Stimulated activated CD8-positive, alpha-beta memory T cell treated with anti-CD3 and anti-CD28 coated beads, Interleukin-4, amount 100 ng/mL, for 1 hour (primary cell): ENCODE measurements at places on chromosomes 16 and 17.

- DNase-seq = no peak
Measured at GRCh38 chr16:28621481-28622155, 11.8 kb upstream of the SULT1A1 start.

DNA sequence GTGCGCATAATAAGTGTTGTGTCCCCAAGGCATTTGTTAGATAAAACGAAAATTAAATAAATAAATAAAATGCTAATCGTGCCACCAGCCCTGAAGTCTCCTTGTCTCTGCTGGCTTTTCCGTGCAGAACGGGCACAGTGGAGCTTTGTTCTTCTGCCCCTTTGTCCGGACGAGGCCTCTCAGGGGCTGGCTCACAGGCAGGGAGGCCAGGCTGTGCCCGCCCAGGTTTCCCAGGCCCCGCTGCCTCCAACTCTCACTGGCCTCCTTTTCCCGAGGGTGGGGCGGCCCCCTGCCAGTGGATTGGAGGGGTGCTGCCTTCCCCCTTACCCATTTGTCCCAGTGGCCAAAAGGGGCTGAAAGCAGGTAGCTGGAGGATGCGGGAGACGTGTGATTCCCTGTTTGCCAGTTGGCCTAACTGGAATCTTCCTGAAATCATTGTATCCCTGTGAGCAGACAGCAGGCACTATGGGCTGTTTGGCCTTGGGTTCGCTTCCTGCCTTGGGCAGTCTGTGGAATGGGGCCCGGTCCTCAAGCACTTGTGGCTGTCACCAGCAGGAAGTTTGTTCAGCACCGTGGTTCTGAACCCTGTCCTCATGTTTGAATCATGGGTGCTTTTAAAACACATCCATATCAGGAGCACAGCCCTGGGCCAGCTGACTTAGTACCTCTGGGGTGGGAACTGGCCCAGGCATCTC, 64.4 kb downstream of the KSR1 start:
- DNase-seq = no peak

- no peak for DNase-seq
Measured at GRCh38 chr17:61926826-61927207, 965 bp downstream of the INTS2 start.

DNA sequence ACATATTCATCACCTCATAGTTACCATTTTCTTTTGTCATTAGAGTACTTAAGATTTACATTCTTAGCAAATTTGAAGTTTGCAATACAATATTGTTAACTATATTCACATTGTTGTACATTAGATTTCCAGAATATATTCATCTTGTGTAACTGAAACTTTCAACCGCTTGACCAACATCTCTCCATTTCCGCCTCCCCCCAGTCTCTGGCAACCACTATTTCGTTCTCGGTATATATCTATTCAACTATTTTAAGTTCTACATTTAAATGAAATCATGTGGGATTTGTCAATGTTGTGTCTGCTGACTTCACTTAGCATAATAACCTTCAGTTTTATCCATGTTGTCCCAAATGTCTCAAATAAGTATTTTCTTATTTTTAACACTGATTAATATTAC, 274.5 kb upstream of the KIF2B start:
- no peak for DNase-seq

DNA sequence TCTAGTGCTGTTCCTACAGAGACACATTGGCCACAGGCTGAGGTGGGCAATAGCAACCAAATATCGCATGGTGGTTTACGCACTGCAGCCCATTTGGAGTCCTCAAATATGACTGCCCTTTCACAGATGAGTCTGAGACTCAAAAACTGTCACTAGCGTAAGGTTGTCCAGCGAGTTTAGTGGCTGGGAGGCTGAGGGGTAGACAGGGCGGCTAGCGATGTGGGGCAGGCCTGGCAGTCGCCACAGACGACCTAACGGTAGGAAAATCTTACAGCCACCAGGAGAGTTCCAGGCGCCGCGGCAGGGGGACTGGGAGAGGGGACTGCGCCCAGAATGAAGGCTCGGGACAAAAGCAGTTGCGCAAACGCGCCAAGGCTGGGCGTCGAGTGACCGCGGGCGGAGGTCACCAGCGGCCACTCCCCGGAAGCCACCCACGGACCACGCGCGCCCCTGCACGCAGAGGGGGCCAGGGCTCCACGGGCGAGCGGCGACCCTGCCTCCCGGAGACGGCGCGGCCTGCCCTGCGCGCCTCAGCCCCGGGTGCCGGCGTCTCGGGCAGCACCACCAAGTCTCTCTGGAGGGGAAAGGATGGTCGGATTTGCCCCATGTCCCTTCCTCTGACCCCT, 699 bp upstream of the MAP1LC3B start:
- DNase-seq = no peak

GRCh38 chr17:44587339-44587738, 30.1 kb downstream of the FZD2 start:
- no peak for DNase-seq
